ENCODE measurements at places on chromosomes 5 and 9.

GRCh38 chr5:179303451-179304200 lies 41.6 kb downstream of the ADAMTS2 start:
- no peak for DNase-seq

GRCh38 chr5:57858905-57859304 lies 376.3 kb upstream of the ACTBL2 start:
- no peak for DNase-seq

DNA sequence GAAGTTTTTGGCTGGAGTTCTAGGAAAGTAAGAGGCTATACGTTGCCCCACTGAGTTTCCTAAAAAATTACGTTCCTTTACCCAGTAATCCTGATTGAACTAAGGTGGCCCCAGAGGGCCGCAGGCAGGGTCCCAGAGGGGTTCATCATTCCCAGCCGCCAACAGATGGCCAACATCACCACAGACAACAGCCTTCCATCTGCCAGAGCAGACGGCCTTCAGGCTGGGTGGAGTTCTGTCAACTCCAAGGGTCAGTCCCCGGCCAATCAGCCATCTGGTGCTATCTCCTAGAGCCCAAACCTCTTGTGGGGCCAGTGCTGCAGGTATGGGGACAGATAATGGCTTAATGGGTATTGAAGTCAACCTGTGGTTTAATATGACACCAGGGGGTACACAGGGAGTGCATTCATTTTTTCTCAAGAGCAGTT lies 30.4 kb downstream of the TBC1D2 start:
- DNase-seq = no peak

DNA sequence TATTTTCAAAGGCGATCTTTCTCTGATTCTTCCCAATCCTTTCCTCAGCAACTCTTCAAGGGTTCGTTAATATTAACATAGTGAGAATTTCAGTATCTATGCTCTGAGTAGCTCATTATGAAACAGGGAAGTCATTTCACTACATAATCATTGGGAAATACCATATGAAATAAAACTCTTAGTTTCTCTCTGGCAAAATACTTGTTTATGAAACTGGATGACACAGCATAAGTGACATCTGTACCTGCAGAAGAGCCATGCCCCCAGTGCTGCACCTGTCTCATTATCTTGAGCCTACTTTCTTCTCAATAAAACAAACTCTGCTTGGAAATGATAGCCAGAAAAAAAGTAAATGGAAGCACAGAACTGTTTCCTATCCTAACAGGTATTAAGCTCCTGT lies 33.8 kb upstream of the OTULIN start:
- no peak for DNase-seq

- DNase-seq = no peak
Observed at GRCh38 chr5:65128226-65128625, 353.5 kb downstream of the ADAMTS6 start.

- no peak for DNase-seq
Observed at GRCh38 chr5:103541114-103541513, 21.5 kb downstream of the NUDT12 start.

DNA sequence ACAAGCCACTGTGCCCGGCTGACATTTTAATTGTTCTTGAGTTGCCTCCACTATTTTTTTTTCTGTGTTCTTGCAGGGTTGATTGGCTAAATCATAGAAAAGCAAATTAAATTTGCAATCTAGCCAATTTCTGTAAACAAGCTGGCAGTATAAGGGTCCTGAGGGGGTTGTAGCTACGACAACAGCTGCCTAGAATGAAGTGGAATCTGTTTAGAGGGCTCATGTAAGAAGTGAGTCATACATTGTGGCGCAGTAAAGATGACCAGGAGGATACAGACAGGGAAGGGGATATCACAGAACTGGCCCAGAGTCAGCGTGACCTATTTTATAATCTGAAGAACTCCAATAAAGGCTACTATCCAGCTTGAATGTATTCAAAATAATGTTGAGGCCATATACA lies 82.2 kb upstream of the TLE1 start:
- DNase-seq = no peak

DNA sequence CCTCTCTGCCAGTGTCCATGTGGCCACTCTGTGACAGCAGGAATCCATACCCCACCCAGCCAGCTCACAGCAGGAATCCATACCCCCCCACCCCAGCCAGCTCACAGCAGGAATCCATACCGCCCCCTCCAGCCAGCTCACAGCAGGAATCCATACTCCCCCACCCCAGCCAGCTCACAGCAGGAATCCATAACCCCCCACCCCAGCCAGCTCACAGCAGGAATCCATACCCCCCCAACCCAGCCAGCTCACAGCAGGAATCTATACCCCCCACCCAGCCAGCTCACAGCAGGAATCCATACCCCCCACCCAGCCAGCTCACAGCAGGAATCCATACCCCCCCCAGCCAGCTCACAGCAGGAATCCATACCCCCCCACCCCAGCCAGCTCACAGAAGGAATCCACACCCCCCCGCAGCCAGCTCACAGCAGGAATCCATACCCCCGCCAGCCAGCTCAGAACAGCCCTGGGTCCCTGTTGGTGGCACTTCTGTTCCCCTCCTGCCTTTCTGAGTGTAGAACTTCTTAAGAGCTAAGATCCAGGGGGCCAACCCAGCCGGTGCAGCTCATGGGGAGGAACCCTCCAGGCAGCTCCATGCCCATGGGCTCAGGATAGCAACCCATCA lies 8.4 kb upstream of the RXRA start:
- no peak for DNase-seq

DNA sequence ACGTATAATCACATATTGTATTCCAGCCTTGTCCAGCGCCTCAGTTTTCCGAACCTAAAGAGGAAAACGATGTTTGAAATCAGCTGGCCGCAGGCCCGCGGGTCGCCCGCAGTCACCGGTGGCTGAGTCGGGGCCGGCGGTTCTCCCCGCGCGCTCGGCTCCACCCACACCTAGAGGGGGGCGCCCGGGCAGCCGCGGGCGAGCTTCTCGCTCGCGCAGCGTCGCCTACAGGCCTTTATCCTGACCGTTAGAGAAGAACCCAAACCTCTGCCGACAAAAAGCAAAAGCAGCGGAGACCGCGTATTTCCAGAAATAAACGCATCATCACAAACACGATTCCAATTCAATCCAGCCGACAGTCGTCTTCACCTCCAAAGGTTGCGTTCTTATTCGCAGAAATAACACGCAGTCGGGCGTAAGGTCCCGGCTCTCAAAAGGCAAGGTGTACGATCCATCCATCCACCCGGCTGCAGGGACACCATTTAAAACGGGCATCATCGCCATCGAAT lies 725 bp upstream of the NIPBL start:
- peak; percentile 76 for DNase-seq

DNA sequence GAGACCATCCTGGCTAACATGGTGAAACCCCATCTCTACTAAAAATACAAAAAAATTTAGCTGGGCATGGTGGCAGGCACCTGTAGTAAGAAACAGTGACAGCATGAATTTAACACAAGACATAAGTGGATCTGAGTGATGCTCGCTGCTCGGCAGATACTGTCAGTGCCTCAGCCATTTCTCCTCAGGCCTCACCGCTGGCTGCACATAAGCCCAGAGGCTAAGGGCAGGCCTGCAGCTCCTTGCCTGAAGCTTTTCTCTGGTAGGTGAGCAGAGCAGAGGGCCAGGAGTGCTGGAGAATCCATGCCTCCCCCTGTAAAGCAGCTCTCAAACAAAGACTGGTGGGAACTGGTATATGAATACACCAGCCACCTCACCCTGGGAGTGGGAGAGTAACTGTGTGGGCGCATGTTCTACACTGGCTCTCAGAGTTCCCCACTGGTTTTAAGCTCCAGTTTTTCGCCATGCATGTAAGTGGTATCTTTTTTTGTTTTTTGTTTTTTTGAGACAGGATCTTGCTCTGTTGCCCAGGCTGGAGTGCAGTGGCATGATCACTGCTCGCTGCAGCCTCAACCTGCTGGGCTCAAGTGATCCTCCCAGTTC lies 10.3 kb upstream of the CD72 start:
- no peak for DNase-seq

GRCh38 chr9:84828046-84828445 lies 158.5 kb downstream of the NTRK2 start:
- no peak for DNase-seq

DNA sequence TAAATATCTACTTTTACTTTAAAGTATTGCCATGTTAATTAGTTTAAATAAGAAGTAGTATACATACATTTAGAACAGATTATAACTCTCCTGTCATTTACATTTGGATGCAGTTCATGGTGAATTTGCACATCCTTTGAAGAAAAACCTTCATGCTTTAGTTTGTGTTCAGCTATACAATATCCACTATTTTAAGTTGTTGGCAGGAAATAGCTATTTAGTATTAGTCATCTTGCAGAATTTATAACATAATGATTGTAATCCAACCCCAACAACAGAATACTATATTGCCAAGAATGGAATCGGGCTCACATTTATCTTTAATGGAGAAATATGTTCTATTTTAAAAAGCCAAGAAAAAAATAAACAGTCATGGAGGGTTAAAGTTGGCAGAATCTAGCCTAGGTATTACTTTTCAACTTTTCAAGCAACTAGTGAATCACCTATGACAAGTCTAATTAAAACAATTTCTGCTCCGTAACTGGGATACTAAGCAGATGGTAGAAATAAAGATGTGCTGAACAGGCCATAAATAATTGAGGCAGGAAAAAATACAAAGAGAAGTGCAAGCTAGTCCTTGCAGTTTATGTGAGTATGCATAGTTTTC lies 1170.6 kb upstream of the NUDT12 start:
- DNase-seq = no peak

- no peak for DNase-seq
Observed at GRCh38 chr5:37641933-37642332, 197.9 kb downstream of the GDNF start.

- DNase-seq = no peak
Observed at GRCh38 chr9:98381311-98382103, 126.1 kb upstream of the TBC1D2 start.

- DNase-seq = no peak
Observed at GRCh38 chr5:127997201-127997704, 86.3 kb upstream of the SLC12A2 start.
